Fibroblast of skin of left biceps (primary cell): ENCODE measurements at places on chromosomes 2 and 18.
A peak's percentile ranks its signal among the peaks of the same experiment; 100 is the strongest.

- DNase-seq = no peak
Measured at GRCh38 chr2:133680343-133681049, 112.2 kb upstream of the NCKAP5 start.

GRCh38 chr18:3074087-3074486 is 61.1 kb upstream of the LPIN2 start:
- DNase-seq = no peak

GRCh38 chr2:3405876-3406275 is 26.4 kb downstream of the TRAPPC12 start:
- no peak for DNase-seq

GRCh38 chr2:584863-585823 is 92.1 kb downstream of the TMEM18 start:
- DNase-seq = no peak

DNA sequence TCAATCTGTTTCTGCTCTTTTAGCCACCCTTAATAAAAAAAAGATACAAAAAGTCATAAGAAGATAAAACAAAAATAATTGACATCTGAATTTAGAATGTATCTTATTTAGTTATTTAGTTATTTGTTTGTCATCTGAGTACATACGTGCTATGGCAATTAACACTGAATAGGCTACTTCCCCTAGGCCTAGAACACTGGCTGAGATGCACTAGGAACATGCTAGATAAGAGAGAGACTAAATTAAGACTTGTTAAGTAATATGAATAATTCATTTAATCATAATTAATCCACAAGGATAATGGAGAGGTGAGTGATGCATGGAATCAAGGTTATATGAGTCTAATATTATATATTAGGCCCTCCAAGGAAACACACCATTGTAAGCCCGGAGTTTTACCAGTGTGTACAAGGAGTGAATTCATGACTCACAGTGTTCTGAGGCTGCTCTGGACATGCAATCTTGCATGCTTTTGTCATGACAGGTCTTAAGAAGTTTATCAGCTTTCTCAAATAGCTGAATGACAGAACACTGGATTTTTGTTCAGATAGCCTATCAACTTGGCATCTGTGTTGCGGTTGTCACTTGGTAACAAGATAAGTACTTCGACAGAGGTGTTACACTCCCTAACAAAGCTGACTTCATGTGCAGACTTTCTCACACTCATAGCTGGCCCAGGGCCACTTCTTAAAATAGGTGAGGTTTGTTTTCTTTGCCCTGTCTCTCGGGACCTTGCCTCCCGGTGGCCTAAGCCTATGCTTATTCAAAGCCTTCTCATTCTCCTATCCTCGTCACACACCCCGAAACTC is 5.0 kb upstream of the SERPINB2 start:
- peak; percentile 80 for DNase-seq

GRCh38 chr18:58152216-58152615 is 108.2 kb downstream of the NEDD4L start:
- DNase-seq = no peak

DNA sequence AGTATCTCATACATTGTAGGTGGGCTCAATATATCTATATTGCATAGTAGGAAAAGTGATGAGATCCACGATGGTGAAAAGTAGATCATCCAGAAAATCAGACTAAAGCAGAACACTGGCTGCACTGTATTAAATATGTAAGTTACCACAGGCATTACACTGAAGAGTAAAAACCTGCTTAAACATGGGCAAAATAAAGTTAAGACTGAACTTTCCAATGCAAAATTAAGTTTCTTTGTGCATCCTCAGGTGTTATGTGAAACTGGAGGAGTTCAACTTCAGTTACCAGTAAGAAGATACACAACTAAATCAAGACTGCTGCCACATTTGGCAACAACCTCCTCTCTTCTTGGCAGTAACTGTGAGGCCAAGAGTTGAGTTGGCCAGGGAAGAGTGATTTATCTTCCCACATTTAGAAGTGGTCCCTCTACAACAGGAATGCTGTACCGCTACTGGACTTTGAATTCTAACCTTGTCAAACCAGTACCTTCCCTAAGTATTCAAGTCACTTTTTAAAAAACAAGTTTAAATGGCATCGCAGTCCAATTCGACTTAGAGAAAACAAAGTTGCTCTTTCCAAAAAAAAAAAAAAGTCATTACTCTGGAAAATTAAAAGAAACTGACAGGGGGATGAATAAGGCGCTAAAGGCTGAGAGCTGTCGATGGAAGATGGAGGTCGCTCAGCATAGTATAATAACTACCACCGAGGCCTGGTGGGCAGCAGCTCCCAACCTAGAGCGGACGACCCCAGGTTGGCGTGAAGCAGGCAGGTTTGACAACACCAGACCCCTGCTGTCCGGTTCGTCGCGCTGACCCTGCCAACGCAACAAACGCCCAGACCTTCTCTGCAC is 1.1 kb downstream of the MAP4K3 start:
- no peak for DNase-seq
